Pulmonary artery endothelial cell (primary cell): ENCODE measurements at places on chromosomes 4 and X.
A peak's percentile ranks its signal among the peaks of the same experiment; 100 is the strongest.

DNA sequence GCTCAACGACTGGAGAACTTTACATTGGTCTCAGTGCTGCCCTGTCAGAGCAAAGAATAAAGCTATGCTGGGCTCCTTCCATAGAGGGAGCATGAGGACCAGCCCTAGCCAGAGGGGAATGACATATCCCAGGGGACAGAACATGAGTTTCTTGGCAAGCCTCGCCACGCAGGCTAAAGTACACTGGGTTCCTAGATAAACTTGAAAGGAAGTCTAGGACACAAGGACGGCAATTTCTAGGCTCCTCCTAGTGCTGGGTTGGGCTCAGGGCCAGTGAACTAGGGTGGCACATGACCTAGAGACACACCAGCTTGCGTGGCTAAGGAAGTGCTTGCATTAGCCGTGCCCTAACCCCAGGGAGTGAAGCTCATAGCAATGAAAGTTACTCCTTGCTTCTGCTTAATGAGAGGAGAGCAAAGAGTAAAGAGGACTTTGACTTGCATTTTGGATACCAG, 141.0 kb downstream of the MAB21L2 start:
- DNase-seq, result peak; percentile 4

DNA sequence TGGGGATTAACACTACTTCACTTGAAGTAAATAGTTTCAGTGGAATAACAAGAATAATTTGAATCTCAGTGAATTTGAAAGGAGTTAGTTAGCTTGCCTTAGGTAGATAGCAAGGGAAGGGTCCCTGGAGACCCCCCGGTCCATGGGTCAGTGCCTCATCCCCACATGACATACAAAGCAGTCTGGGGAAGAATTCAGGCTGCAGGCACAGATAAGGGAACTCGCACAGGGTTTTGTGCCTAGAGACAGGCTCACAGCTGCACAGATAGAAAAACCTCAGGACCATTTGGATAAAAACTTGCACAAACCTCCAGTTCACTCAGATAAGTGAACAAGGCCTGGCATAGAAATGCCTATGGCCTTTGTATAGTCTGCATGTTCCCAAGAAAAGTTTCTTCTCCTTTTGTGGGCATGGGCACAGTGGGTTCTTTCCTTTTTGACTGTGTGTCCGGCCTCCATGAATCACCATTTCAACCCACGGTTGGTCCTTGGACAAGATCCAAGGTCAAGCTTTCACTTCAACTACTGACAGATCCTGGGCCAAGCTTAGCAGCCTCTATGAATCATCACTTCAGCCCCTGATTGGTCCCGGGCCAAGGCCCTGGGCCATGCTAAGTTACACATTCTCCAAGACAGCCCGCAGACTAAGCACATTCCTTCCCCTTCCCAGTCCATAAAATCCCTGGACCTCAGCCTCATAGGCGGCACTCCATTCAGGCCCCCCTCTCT, 108.3 kb upstream of the KLHL4 start:
- peak; percentile 86 for DNase-seq

GRCh38 chrX:137067147-137067546, 33.4 kb upstream of the GPR101 start:
- no peak for DNase-seq

- DNase-seq, result no peak
Observed at GRCh38 chrX:150889131-150889530, 9.3 kb downstream of the CD99L2 start.

- no peak for DNase-seq
Observed at GRCh38 chrX:113202601-113203000, 362.0 kb upstream of the AMOT start.

DNA sequence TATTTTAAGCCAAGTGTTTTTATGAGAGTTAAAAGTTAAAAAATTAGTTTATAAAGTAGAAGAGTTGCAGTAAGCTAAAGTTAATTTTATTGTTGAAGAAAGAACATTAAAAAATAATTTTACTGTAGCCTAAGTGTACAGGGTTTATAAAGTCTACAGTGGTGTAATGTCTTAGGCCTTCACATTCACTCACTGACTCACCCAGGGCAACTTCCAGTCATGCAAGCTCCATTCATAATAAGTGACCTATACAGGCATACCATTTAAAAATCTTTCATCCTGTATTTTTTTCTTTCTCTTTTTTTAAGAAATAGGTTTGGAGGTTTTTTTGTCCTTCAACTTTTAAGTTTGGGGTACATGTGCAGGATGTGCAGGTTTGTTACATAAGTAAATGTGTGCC, 87.9 kb upstream of the NR3C2 start:
- DNase-seq, result no peak

GRCh38 chrX:41033299-41033698, 51.9 kb upstream of the USP9X start:
- DNase-seq, result no peak

DNA sequence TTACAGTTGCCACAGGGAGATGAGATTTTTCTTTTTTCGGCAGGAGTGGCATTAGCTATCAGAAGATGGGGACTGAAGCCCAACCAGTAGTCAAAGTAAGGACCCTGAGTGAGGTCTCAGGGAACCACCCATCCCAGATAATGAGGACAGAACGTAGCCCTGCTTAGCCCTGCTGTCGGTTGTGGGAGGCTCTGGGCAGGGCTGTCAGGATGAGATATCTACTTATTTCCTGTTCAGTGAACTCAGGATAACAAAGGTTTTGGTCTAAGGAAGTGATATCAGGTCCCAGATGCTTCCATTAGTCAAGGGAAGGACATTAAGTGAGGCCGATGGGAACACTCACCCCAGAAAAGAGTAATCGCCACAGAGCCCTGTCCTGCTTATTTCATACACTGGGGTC, 2.3 kb downstream of the MAGEB16 start:
- no peak for DNase-seq

DNA sequence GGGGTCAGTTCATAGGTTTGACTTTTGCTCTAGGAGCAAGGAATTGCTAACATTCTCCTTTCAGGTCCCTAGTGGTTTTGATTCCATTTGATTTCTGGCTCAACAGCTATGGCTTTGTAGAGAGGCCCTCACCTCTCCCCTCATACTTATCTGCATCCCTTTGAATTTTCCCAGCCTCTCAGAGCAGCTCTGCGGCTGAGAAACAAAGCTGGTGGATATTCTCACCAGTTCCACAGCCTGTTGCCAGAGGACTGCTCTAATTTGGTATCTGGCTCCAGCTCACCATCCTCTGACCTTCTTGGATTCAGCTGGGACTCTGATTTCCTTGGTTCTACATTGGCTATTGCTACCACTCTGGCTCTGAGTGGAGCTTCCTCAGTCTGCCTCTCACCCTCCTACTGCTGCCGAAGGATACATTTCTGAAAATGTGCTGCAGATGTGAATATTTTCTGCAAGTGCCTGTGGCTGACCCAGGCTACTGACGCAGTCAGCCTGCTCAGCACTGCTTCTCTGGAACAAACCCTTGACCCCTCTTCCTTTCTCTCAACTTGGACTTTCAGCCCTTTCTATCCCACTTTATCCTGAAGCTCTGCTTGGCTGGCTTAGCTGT, 110.9 kb upstream of the ENPEP start:
- DNase-seq, result no peak

- DNase-seq, result no peak
Observed at GRCh38 chrX:105460376-105460775, 239.9 kb upstream of the TEX13A start.

DNA sequence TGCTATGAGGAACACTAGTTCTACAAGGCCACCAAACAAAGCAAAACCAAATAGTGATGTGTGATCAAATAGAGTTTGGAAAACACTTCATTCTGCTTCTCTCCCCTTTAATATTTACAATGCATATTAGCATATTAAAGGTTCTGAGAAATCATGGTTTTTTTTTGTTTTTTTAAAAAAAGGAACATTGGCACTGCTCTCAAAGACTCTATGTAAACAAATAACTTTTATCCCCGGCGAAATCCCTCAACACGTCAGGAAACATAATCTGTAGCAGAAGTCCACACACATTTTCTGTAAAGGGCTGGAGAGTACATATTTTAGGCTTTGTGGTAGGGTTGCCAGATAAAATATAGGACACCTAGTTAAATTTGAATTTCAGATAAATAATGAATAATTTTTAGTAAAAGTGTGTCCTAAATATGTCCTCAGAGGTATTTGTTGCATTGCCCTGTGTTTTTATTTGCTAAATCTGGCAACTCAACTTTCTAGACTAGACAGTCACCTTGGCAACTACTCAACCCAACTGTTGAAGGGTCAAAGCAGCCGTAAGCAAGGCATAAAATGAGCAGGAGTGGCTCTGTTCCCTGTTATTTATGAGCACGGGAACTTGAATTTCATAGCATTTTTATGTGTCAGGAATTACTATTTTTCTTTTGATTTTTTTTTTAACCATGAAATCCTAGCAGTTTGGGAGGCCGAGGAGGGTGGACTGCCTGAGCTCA, 8.6 kb downstream of the SPATA4 start:
- DNase-seq, result no peak

DNA sequence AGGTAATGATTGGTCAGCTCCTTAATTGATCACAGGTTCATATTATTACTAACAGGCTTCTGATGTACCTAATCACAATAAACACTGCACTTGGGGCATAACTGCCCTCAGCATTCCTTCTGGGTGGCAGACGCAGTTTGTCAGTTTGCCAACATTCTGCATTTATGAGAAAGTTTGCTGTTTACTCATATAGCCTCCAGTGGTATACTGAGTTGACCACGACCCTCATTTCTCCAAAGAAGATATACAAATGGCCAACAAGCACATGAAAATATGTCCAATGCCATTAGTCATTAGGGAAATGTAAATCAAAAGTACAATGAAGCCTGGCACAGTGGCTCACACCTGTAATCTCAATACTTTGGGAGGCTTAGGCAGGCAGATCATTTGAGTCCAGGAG, 26.3 kb downstream of the EFHC2 start:
- DNase-seq, result no peak

GRCh38 chr4:133618963-133619362, 469.9 kb downstream of the PCDH10 start:
- no peak for DNase-seq

- DNase-seq, result no peak
Observed at GRCh38 chr4:113563691-113564378, 197.7 kb downstream of the CAMK2D start.

DNA sequence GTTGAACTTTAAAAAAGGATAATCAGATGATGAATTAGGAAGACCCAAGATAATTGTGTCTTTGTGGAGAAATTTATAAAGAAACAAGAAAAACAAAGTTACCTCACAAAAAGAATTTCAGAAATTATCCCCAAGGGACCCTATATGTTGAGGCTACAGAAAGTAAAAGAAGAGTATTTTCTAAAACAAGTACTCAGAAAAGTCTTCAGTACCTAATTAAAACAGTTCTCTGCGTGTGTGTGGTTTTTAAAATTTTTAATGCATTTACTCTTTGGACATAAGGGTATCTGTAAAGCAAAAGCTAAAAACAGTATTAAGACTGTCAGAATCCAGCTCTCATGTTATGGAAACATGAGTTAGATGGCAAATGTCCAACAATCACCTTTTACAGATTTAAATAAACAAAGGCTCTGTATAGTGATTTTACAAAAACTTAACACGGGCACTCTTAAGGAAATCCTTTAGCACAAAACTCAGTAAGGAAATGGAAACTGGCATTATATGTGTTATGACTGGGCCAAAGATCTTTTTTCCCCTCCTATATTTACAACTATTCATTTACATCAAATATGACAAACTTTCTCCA, 187.5 kb downstream of the NSUN7 start:
- DNase-seq, result no peak

- no peak for DNase-seq
Observed at GRCh38 chrX:104567506-104567905, 1.5 kb downstream of the IL1RAPL2 start.
